ENCODE measurements at places on chromosomes 13 and 19. TPM values are rescaled to one million over a fixed set of nuclear protein-coding genes. Genes with fewer than 3 reads are reported as not detected.

DNA sequence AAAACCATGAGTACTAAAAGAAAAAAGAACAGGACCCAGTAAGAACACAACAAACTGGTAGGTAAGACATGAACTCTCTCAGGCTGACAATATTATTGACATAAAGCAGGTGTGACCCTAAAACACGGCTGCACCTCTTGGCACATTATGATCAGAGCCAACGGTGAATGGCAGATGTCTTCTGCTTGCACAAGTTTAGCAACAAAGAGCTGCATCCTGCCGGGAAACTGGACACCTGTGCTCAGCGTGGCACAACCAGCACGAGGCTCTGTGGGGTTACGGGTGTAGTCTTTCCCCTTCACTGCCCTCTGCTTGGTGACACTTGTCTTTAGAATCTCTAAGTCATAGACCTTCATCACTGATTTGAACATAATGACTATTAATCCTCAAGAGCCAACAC lies 97.9 kb downstream of the DOCK9 start:
- no peak overlapping the region for H3K27ac ChIP-seq
- no peak for DNase-seq
- no peak overlapping the region for H3K4me3 ChIP-seq
- no peaks in the 10 kb centered on the region for H3K27me3 ChIP-seq
- no peaks in the 10 kb centered on the region for H3K4me1 ChIP-seq
- H3K36me3 ChIP-seq: no peaks in the 10 kb centered on the region

DNA sequence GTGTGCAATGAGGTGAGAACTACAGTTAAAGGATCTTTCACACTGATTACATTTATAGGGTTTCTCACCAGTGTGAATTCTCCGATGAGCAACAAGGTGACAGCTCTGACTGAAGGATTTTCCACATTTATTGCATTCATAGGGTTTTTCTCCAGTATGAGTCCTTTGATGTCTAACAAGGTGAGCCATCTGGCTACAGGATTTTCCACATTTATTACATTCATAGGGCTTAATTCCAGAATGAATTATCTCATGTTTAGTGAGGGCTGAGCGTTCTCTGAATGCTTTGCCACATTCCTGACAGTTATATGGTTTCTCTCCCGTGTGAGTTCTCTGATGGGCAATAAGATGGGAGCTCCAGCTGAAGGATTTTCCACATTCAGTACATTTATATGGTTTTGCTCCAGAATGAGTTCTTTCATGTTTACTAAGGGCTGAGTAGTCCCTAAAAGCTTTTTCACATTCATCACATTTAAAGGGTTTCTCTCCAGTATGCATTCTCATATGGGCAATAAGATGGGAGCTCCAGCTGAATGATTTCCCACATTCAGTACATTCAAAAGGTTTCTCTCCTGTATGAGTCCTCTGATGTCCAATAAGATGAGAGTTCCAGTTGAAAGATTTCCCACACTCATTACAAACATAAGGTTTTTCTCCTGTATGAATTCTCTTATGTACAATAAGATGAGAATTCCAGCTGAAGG lies 4.4 kb upstream of the C19orf18 start:
- peaks cover 37% of the 10 kb centered on the region for H3K36me3 ChIP-seq
- DNase-seq: no peak
- H3K27ac ChIP-seq: no peak overlapping the region

DNA sequence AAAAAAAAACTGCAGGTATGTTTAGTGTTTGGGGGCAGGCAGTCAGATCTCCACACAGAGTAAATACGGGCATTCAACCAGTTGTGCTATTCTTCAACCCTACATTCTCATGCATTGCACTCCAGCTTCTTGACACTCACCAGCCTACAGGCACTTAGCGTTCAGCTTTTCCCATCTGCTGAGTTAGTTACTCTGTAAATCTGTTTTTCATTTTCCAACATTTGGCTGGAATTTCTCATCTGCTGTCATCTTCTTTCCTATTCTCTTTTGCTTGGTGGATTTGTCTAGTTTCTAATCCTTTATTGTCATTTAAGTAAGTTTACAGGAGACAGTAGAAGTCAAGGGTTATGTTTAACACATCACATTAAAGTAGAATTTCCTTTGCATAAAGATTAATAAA lies 1318.9 kb downstream of the OLFM4 start:
- no peak for DNase-seq
- H3K4me1 ChIP-seq: no peaks in the 10 kb centered on the region
- H3K4me3 ChIP-seq: no peak overlapping the region
- H3K27ac ChIP-seq: no peak overlapping the region

DNA sequence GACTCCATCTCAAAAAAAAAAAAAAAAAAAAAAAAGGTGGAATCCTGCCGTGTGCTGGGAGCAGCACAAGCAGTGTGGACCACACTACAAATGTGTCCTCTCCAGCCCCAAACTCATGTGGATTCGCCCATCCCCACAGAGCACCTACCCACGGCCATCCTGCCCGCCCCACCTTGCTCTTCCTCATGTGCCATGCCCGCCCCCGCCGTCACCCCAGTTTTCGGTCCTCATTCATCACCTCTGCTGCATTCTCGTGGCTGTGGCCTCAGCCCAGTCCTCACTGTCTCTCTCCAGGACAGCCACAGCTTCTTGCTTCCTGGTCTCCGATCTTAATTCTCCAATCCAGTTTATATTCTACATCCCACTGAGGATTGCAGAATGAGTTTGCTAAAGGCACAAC lies 80.0 kb upstream of the TM9SF2 start:
- no peak overlapping the region for H3K4me3 ChIP-seq
- no peaks in the 10 kb centered on the region for H3K36me3 ChIP-seq
- no peak overlapping the region for H3K27ac ChIP-seq
- peaks cover 30% of the 10 kb centered on the region for H3K4me1 ChIP-seq

DNA sequence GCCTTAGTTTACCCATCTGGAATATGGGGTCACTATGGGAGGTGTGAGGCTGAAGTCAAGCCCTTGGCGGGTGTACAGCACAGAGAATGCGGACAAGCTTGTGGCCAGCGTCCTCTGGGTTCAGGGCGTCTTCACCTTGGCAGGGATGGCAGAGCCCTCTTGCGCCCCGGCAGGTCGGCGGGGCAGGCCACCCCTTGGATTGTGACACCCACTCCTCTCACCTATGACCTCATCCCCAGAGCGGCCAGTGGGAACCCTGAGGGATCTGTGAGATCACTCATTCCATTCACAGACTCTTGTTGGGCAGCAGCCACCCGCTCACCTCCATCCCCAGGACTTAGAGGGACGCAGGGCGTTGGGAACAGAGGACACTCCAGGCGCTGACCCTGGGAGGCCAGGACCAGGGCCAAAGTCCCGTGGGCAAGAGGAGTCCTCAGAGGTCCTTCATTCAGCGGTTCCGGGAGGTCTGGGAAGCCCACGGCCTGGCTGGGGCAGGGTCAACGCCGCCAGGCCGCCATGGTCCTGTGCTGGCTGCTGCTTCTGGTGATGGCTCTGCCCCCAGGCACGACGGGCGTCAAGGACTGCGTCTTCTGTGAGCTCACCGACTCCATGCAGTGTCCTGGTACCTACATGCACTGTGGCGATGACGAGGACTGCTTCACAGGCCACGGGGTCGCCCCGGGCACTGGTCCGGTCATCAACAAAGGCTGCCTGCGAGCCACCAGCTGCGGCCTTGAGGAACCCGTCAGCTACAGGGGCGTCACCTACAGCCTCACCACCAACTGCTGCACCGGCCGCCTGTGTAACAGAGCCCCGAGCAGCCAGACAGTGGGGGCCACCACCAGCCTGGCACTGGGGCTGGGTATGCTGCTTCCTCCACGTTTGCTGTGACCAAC lies at the start of gene SPACA4:
TSS of gene SPACA4 (plus strand) at position 280 of the 896 bp plus-strand sequence. CDS start at position 517, 237 bp downstream.
- no peak within 1 kb of the TSS for H3K27ac ChIP-seq
- no peak for DNase-seq
- H3K27me3 ChIP-seq: no peaks in the 10 kb centered on the region
- H3K4me1 ChIP-seq: peaks cover 3% of the 10 kb centered on the region
- H3K4me3 ChIP-seq: no peak within 1 kb of the TSS
- no peaks in the 10 kb centered on the region for H3K36me3 ChIP-seq

DNA sequence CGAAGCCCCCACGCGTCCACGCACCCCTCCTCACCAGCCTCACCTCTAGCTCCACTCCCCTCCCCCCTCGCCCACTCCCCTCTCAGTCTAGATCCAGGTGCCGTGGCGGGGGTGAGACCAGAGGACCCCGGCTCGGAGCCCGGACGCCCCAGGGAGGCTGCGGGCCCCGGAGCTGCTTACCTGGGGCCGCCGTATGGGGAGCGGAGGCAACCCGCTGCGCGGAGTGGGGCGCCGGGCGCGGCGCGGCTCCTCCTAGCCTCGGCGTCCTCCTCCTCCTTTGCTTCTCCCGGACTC lies 353 bp downstream of the ENOX1 start:
- no peak overlapping the region for H3K27ac ChIP-seq
- no peak for DNase-seq
- H3K27me3 ChIP-seq: no peaks in the 10 kb centered on the region
- no peaks in the 10 kb centered on the region for H3K36me3 ChIP-seq
- H3K4me3 ChIP-seq: no peak overlapping the region

- no peaks in the 10 kb centered on the region for H3K36me3 ChIP-seq
- no peaks in the 10 kb centered on the region for H3K27me3 ChIP-seq
- no peak overlapping the region for H3K27ac ChIP-seq
- peak; percentile 59 for DNase-seq
- H3K4me1 ChIP-seq: peaks cover 10% of the 10 kb centered on the region
- no peak overlapping the region for H3K4me3 ChIP-seq
Observed at GRCh38 chr13:99404005-99404755, 97.0 kb upstream of the GPR183 start.

GRCh38 chr13:47623862-47624261 lies 377.2 kb downstream of the SUCLA2 start:
- no peak overlapping the region for H3K4me3 ChIP-seq
- no peaks in the 10 kb centered on the region for H3K4me1 ChIP-seq
- H3K27me3 ChIP-seq: no peaks in the 10 kb centered on the region
- no peak overlapping the region for H3K27ac ChIP-seq
- no peaks in the 10 kb centered on the region for H3K36me3 ChIP-seq
- no peak for DNase-seq

GRCh38 chr13:87122551-87122950 lies 548.6 kb upstream of the SLITRK5 start:
- no peak overlapping the region for H3K4me3 ChIP-seq
- H3K27ac ChIP-seq: no peak overlapping the region
- H3K36me3 ChIP-seq: no peaks in the 10 kb centered on the region
- no peaks in the 10 kb centered on the region for H3K4me1 ChIP-seq

DNA sequence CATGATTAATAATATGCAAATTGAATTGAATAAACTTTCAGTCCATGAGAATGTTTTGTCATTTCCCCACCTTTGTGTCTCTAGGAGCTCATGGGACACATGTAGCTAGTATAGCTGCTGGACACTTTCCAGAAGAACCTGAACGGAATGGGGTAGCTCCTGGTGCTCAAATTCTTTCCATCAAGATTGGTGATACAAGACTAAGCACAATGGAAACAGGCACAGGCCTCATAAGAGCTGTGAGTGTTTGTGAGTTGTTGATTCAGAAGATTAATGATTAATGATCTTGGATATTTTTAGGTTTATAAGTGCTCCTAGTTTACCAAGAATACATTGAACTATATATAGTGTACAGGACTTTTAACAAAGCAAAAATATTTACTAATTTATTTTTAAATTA lies 30.1 kb downstream of the TPP2 start:
- H3K4me1 ChIP-seq: no peaks in the 10 kb centered on the region
- no peak overlapping the region for H3K27ac ChIP-seq
- H3K27me3 ChIP-seq: no peaks in the 10 kb centered on the region

DNA sequence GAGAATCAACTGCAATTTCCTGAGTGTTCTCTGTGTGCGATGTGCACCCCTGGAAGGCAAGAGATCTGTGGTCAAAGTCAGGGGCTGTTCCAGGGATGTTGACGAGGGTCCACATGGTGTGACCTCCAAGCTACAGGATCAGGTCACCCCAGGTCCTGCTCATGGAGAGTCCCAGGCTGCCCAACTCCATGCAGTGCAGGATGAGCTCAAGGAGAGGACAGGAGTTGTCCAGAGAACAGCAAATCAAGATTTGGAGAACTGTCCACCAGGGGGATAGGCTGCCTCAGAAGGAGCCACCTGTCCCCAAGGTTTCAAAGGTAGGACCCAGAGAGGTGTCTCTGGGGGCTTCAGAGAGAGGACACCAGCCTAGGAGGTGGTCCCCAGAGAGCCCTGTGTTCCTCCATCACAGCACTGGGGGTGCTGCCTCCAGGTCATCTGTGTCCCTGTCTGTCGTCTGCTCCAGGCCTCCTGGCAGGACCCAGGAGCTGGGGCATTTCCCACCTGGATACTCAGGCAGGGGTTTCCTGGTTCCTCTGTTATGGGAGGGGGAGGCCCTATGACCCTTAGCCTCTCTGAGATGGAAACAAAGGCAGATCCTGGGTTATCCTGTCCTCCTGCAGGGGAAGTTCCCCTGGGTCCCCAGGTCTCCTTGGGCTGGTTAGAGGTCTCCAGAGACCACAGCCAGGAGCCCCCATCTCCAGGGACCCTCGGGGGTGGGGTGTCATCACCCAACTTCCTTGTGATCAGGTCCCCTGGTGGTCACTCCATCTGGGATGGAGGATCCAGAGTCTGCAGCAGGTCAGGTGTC lies 2.1 kb upstream of the CEACAM7 start:
- no peak overlapping the region for H3K27ac ChIP-seq
- H3K36me3 ChIP-seq: no peaks in the 10 kb centered on the region
- H3K27me3 ChIP-seq: no peaks in the 10 kb centered on the region
- H3K4me3 ChIP-seq: no peak overlapping the region
- H3K4me1 ChIP-seq: no peaks in the 10 kb centered on the region

DNA sequence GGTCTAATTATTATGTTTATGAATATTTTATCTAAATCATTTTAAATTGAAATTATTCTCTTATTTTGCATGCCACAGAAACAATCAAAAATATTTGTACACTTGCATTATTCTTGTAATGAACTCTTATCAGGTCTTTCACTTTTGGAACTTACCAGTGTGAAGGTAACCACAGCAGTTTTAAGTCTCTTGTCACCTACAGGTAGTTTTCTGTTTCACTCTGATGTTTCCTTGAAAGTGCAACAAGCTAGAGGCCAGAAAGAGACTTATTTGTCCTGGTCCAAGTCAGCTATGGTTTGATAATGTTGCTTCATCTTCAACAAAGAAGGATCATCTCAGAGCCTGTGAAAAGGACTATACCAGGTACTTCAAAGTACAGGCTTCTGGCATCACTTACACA lies 133.4 kb upstream of the NBEA start:
- no peak overlapping the region for H3K4me3 ChIP-seq
- DNase-seq: no peak
- no peak overlapping the region for H3K27ac ChIP-seq
- H3K27me3 ChIP-seq: peaks cover 4% of the 10 kb centered on the region

DNA sequence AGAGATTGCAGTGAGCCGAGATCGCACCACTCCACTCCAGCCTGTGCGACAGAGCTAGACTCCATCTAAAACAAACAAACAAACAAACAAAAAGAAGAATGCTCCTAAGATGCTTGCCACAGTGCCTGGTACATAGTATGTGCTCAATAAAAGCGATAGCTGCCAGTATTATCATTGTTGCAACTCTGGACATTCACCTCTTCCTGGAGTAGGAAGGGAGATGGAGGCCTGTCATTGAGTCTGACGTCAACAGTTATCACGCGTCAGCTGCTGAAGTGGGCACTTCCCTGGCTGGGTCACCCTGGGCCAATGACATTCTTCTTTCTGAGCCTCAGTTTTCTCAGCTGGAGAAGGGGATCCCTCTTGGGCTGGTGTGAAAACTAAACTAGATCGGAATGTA lies 4.2 kb upstream of the PLAUR start:
- H3K27me3 ChIP-seq: no peaks in the 10 kb centered on the region
- H3K4me3 ChIP-seq: no peak overlapping the region
- H3K36me3 ChIP-seq: no peaks in the 10 kb centered on the region
- DNase-seq: no peak
- H3K4me1 ChIP-seq: no peaks in the 10 kb centered on the region
- no peak overlapping the region for H3K27ac ChIP-seq

SLC10A2 gene
- not detected for total RNA-seq

RRAS gene
- 1.8 TPM for total RNA-seq

TINCR gene
- not detected for total RNA-seq

ZNF439 gene
- total RNA-seq: 16.5 TPM

EPSTI1 gene
- 11.4 TPM for total RNA-seq

LIM2 gene
- total RNA-seq: not detected
